ENCODE measurements at places on chromosomes 4 and X.

DNA sequence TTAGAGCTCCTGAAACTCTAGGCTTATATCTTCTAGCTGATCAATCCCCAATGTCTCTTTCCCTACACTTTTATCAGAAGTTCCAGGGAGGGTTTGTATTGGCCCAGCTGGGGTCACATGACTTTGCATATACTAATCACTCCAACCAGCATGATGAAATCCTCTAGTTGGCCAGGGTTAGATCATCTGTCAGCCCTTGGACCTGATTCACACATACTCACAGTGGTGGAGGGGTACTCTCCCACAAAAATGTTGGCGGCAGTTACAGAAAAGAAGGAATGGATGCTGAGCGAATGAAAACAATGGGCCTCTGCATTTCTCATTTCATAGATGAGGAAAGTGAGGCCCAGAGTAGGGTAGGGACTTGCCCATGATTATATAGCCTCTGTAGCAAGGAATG, 151.1 kb downstream of the PJA1 start:
- DNase-seq = no peak

DNA sequence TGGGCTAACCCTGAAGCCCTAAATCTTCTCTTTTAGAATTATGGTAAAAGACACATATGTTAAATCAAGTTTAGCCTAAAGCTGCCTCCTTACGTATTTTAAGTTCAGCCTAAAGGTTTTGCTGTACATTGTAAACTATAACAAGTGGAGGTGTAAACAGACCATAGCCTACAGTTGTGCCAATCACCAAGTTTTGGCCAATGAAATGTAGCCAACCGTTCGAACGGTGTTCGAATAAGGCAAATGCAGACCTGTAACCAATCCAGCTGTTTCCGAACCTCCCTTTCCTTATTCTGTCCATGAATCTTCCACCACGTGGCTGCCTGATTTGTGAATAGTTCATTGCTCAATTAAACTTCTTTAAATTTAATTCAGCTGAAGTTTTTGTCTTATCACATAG, 52.1 kb upstream of the TBC1D9 start:
- no peak for DNase-seq

- peak; percentile 23 for DNase-seq
Observed at GRCh38 chrX:38805432-38806389, 4.5 kb downstream of the MID1IP1 start.

DNA sequence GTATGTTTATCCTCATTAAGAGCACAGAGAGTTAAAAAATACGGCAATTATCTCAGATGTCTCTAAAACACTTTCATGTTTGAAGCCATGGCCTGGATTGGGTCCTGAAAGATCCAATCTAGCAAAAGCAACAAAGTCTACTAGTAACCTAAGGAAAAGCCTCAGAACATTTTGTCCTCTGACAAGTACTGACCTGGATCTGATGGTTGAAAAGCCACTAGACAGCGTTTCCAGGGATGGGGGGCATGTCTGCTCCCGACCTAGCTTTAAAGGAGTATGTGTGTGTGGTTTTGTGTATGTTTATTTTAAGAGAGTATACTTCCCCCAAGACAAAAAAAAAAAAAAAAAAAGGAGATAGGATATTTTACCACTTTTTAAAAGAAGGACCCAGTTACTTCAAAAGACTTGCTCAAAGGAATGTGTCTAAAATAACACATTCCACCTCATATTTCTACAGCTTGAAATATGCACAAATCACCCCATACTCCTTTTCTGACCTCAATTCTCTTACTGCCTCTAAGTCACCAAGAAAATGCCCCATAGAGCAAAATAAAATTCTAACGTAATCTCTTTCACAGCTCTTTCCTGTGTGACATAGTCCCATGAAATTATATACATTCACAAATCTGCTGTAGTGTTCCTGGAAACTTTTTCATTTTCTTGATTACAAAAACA, 189.0 kb upstream of the TTC29 start:
- DNase-seq = no peak

GRCh38 chr4:3863841-3864741, 97.9 kb downstream of the ADRA2C start:
- DNase-seq = no peak

DNA sequence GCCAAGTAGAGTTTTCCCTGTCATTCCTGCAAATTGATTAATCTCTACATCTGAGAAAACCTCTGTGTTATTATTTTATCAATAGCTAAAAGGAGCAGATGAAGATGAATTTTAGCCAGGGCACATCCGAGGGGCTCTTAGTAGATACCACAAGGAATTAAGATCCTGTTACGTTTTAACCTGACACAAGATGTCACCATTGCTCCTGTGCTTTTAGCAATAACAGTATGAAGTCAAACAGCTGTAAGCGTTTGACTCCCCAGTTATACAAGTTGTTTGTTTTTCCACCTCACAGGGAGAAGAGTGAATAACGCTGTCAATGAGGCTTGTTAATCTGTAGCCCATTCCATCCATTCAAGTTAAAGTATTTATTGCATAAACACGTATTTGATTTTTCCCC, 76.0 kb upstream of the AP1S2 start:
- DNase-seq = peak; percentile 26

- DNase-seq = no peak
Observed at GRCh38 chr4:2809610-2810180, 16.8 kb downstream of the SH3BP2 start.
